HT-29 (cell line): ENCODE measurements at places on chromosomes 13 and 19.
A peak's percentile ranks its signal among the peaks of the same experiment; 100 is the strongest.

DNA sequence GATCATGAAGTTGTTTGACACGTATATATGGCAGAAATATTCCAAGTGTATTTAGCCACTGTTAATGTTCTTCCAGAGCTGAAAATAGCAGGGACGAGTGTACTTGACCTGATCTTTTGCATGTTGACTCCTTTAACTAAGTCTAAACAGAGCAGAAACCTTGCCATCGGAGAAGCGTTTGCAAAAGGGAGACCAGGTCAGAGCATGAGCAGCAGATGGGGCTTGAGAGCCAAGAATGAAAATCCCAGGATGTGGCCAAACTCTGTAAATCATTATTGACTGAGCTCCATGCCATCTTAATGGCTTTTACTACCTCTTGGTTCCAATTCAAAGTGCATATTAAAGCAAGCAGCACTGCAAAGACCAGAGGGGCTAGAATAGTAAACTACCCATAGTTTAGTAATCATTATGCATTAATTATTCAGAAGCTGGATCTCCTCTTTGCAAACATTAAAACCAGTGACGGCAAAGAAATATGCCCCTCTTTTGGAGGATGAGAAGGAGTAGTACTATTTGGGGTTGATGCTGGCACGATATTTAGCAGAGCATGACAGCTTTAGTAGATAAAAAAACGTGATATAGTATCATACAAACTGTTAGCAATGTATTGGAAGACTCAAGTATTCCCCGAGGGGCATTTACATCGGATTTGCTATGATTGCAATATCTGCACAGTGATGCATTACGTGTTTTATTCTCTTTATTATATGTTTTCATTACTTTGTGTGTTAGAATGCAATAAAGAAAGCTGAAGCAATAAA lies 55.7 kb downstream of the FAM216B start:
- DNase-seq = peak; percentile 48

- no peak for DNase-seq
These were observed 172.6 kb downstream of the NUFIP1 start for GRCh38 chr13:44816701-44817100.

DNA sequence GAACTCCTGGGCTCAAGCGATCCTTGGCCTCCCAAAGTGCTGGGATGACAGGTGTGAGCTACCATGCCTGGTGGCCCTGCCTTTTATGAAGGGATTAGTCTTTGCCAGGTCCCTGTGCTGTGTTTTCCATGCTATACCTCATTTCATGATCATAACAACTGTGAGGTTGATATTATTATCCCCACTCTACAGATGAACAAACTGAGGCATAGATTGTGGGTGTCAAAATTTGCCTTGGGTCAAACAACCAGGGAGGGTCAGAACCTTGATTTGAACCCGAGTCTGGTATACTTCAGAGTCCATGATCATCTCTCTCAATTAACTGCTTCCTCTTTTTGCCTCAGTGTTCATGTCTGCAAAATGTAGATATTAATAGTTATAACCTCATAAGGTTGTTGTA lies 6.9 kb downstream of the PINLYP start:
- DNase-seq = no peak

DNA sequence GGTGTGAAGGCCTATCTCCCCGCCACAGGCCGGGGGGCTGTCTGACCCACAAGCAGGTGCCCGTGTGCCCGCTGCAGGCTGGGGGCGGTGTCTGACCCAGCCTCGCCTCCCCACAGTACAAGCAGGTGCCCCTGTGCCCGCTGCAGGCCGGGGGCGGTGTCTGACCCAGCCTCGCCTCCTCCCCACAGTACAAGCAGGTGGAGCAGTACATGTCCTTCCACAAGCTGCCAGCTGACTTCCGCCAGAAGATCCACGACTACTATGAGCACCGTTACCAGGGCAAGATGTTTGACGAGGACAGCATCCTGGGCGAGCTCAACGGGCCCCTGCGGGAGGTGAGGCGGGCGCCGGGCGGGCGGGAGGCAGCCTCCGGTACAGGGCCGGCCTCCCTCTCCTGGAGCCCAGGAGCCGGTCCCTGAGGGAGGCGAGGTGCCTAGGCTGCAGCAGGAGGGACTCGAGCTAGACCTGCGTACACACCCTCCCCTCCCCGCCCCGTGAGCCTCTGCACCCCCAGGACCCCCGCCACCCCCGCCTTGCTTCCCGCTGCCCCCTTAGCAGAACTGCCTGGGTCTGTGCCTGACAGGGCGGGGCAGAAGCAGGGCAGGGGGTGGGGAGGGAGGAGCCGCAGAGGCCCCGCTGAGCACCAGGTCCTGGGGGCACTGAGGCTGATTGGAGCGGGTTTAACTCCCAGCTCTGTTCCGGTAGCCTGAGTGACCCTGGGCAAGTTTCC lies 20.6 kb downstream of the HCN2 start:
- DNase-seq = peak; percentile 13

GRCh38 chr19:8208922-8209461 lies at the start of gene CERS4:
Gene CERS4 (plus strand): TSS chr19:8209370. CDS start chr19:8251077, 41,707 bp downstream.
- DNase-seq = no peak

DNA sequence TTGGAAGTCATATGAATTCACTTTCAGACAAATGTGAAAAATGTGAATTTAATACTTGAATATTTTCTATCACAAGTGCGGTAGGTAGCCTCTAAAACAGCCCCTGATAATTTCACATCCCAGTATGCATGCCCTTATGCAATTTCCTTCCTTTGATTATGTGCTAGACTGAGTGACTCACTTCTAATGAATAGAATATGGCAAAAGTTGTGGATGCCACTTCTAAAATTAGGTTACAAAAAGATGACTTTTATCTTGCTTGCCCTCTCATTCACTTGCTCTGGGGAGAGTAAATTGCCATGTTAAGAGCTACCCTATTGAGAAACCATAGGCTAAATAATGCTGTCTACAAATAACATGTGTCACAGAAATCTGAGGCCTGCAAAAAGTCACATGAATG lies 402.5 kb upstream of the PCDH9 start:
- no peak for DNase-seq
